ENCODE measurements at places on chromosomes 1 and 21.

DNA sequence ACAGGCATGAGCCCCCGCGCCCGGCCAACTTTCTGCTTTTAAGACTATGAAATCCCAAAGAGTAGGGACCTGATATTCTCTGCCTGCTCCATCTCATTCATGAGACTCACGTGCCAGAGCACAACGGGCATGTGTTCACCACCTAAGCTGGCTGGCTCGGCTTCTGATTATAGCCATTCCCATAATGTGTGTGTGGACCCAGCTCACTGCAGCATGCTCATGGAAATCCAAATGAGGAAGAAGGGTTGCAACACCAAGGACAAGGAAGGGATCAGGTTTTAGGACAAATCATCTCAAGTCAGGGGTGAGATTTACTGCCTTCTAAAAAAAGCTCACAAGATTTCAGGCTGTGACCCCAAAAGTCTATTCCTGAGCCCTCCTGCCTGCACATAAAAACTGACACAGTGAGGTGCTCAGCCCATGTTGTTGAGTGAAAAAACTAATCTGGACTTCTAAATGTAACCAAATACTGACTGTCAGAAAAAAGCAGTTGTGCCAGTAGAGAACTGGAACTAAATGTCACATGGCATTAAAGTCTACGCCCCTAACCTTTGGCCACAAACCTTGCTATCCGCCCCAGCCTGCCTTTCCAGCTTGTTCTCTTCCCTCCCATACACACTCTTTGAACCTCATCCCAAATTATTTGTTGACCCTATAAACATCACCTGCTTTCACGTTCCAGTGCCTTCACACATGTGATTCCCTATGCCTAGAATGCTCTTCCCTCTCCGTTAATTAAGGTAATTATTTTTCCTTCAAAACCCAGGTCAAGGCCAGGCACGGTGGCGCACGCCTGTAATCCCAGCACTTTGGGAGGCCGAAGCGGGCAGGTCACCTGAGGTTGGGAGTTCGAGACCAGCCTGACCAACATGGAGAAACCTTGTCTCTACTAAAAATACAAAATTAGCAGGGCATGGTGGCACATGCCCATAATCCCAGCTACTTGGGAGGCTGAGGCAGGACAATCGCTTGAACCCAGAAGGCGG lies 9.1 kb upstream of the COA7 start:
- no peak for DNase-seq

DNA sequence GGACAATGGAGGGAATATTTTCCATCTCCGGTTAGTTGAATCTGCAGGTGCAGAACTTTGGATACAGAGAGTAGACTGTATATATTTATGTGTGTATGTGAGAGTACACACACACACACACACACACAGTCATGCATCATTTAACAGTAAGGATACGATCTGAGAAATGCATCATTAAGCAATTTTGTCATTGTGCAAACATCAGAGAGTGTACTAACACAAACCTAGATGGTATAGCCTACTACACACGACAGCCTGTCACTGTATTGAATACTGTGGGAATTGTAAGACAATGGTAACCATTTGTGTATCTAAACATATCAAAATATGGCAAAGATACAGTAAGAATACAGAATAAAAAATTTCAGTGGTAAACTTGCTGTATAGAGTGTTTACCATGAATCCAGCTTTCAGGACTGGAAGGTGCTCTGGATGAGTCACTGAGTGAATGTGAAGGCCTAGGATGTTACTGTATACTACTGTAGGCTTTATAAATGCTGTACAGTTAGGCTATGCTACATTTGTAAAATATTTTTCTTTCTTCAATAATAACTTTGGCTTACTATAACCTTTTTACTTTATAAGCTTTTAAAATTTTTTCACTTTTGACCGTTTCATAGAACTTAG lies 138.5 kb downstream of the ZZZ3 start:
- DNase-seq = no peak

GRCh38 chr1:100657876-100658715 lies 61.4 kb upstream of the VCAM1 start:
- no peak for DNase-seq

GRCh38 chr1:50531027-50531426 lies 107.8 kb upstream of the DMRTA2 start:
- no peak for DNase-seq

GRCh38 chr1:172778456-172779455 lies 119.9 kb downstream of the FASLG start:
- DNase-seq = no peak

DNA sequence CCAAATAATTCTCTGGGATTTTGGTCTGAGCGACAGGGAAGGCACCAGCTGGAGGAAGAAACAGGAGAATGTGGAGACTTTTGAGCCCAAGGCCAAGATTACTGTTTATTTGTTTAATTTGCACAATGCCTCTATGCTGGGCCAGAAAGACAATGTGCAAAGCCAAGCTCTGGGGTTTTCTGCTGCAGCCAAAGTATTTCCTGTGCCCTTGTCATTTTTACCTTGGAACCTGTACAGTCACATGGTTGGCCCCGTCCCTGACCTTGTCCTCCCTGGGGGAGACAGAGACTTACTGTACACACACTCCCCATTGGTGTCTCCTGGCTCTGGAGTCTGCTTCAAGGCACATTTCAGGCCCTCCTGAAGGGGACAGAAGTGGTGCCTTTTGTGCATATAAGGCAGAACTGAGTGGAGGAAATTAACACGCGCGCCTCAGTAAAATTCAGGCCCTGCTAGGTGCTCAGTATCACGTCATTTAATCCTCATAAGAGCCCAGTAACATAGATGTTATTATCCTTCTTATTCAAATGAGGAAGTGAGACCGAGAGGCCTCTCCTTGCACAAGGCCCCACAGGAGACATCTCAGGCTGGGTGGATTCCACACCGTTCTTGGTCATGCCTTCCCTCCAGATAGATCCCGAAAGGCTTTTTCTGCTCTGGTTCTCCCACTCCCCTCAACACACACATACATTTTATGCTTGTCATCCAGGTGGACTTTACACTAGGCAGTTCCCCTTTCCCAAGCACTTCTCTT lies 21.1 kb downstream of the C1orf115 start:
- DNase-seq = no peak

GRCh38 chr1:1779320-1779675 lies 1.0 kb upstream of the NADK start:
- no peak for DNase-seq

DNA sequence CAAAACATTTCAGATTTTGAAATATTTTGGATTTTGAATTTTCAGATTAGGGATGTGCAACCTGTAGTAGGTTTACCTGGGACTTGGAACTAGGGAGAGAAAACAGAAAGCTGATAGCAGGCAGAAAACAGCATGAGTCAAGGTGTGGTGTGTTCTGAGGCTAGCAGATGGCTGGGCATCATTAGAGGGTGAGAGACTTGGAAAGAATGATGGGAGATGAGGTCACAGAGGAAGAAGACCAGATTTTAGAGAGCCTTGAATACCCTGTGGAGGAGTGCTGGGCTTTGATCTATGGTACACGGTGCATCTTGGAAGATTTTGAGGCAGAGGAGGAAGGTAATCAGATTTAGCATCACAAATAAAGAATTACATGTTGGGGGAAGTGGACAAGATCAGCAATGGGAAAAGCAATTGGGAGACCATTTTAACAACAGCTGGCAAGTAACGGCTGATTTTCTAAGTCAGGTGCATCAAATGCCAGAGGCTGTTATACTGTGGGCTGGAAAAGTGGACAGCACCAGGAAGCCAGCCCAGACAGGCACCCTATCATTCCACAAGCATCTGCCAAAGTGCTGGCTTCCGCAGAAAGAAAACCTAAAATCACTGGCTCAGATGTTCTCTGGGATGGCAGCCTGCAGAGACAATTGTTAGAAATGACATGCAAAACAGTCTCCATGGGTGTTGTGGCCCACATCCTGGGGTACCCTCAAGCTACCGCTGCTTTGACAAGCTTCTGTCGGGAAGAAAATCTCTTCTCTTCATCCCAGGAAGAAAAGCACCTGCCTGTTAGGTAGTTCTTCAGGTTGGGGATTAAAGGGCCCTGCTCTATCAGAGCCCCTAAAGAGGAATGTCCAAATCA lies 30.9 kb upstream of the CAMK1G start:
- DNase-seq = no peak

DNA sequence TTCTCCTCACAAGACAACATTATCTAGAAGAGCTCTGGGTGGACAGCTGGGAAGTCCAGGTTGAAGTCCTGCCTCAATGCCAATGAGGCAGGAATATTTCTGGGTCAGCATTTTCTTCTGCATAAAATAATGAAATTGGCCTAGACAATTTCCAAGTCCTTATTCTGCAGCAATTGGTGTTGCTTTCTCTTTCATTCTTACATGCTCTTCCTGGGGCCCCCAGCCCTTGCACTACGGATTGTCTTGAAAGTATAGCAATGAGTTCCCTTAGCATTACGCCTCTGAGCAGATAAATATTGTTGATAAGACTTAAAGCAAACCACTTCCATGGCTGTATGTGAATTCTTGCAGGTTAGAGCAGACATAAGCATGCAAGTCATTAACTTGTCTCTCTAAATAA lies 188.5 kb downstream of the TGFBR3 start:
- DNase-seq = peak; percentile 53

DNA sequence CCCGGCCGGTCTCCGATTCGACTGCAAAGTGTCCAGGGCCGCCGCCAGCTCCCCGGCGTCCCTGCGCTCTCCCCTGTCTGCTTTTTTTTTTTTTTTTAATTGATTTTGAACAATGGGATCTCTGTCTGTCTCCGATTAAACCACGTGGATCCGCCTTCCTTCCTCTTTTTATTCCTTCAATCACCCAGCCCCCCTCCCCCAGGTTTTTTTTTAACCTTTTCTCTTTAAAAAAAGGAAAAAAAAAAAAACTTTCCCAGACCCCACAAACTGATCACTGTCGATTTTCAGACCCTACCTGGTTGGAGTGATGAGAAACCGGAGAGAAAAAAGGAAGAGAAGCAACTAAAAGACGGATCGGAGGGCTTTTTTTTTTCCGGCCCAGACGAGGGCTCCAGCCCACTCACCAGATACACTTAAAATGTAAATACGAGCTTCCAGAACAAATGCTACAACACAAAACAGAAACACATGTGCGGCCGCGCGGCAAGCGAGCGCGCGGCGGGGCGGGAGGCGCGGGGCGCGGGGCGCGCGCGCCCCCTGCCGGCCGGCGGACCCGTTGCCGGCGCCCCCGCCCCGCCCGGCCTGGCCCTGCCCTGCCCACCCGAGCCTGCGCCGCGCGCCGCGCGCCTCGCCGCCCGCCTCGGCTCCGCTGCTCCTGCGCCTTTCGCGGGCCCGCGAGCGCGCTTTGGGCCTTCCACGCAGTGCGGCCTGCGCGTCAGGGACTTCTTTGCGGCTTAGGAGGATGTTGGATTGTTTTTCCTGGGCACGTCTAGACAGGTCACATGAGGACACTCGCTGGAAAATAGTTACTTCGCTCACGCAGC lies at the start of gene RCC2:
Gene RCC2 (minus strand): TSS at position 428 of the 824 bp plus-strand sequence. CDS start 1,163 bp downstream, outside the sequence.
- DNase-seq = peak; percentile 76

GRCh38 chr1:43464681-43465504 lies 11.2 kb upstream of the HYI start:
- no peak for DNase-seq

- DNase-seq = no peak
Observed at GRCh38 chr1:26477446-26478152, 5.4 kb downstream of the HMGN2 start.
